ENCODE measurements at places on chromosomes 11 and 22.

- no peak for DNase-seq
Observed at GRCh38 chr22:19480173-19480568, 451 bp downstream of the CDC45 start.

- DNase-seq = no peak
Observed at GRCh38 chr11:9719566-9720289, 55.9 kb downstream of the SWAP70 start.

DNA sequence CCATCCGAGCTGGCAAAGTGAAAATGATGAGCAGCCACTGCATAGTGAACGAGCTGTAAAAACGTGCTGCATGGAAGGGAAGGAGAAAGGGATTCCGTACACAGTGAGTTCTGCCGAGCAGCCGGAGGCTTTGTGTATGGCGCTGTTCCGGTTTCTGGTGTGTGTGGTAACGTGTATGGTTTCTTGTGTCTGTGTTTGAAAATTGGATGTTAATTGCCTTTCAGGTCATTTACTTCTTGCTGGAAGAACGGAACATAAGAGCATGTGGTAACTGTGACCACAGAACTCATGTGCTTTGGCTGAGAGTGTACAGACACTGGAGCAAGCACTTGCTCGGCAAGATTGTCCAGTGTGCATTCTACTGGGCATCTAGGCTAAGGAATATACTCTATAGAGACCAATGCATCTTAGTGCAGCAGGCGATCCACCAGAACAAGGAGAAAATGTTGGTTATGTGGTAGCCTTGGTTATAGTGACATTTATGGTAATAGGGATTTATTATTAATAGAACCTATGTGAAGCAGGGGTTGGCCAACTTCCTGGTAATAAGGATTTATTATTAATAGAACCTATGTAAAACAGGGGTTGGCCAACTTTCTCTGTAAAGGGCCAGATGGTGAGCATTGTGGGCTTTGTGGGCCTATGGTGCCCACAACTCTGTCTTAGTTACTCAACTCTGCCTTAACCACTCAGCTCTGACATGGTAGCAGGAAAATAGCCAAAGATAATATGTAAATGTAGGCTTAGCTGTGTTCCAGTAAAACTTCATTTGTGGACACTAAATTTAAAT, 49.2 kb downstream of the GRAMD1B start:
- DNase-seq = no peak

- DNase-seq = no peak
Observed at GRCh38 chr11:119496997-119497396, 74.0 kb upstream of the THY1 start.

- DNase-seq = no peak
Observed at GRCh38 chr11:2320568-2321310, 18.9 kb downstream of the TSPAN32 start.

- no peak for DNase-seq
Observed at GRCh38 chr11:72244361-72245262, 636 bp upstream of the PHOX2A start.

DNA sequence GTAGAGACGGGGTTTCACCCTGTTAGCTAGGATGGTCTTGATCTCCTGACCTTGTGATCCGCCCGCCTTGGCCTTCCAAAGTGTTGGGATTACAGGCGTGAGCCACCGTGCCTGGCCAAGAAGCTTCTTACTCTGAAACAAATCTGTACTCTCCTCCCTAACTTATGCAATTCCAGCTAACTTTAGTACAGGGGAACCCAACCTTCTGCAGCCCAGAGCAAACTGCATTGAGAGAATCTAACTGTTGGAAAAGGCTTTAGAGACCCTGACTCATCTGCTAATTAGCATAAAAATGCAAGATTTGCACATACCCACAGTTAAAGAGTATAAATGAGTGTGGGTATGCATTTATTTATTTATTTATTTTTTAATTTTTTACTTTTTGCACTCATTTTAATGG, 64.8 kb downstream of the APOL5 start:
- no peak for DNase-seq

GRCh38 chr11:1062075-1062820, 12.4 kb upstream of the MUC2 start:
- DNase-seq = no peak

GRCh38 chr11:63933459-63933858, 5.3 kb upstream of the NAA40 start:
- DNase-seq = no peak

DNA sequence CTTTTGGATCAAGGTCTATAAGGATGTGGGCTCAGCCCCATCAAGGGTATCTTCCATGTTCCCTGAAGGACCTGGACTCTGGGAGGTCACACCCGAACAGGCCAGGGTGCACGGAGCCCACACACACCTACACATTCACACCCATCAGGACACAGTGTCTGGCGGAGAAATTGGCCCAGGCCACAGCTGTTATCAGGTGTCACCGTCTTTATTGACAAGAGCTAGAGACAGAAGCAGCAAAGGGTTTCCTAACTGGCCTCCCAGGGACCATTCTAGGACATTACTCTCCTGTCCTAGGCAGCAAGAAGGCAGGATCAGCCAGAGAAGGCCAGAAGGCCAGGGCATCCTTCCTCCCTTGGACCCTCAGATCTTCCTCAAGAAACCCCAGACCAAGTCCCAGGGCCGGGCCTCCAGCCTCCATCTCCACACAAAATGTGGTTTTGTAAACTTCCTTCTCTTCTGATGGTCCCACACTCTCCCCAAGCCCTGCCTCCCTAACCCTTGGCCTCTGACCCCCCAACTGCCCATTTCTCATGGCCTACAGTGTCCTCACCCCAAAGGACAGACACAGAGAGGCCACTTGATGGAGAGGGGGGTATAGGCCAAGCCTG, 8.1 kb downstream of the SSTR3 start:
- no peak for DNase-seq

- DNase-seq = no peak
Observed at GRCh38 chr11:61120706-61121191, 18.5 kb downstream of the CD5 start.

GRCh38 chr22:22960307-22960706, 72.7 kb downstream of the IGLL5 start:
- DNase-seq = no peak

- DNase-seq = no peak
Observed at GRCh38 chr11:72251614-72252013, 7.6 kb upstream of the PHOX2A start.

GRCh38 chr11:94826415-94826814, 58.3 kb downstream of the AMOTL1 start:
- no peak for DNase-seq

DNA sequence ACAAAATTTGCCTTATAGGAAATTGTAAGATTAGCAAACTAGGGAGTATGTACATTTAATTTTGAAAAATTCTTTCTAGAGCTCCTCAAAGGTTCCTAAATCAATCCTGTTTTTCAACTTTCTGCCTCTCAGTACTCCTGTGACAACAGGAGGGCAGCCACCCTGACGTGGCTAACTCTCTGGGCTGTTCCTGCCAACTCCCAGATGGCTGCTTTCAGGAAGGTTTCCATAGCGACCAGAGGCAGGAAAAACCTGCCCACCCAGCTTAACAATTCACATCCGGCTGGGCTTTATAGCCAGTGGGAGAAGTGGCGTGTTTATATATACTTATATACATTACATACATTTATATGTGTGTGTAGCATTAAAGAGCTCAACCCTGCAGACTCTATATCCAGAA, 26.5 kb downstream of the SGSM3 start:
- no peak for DNase-seq

DNA sequence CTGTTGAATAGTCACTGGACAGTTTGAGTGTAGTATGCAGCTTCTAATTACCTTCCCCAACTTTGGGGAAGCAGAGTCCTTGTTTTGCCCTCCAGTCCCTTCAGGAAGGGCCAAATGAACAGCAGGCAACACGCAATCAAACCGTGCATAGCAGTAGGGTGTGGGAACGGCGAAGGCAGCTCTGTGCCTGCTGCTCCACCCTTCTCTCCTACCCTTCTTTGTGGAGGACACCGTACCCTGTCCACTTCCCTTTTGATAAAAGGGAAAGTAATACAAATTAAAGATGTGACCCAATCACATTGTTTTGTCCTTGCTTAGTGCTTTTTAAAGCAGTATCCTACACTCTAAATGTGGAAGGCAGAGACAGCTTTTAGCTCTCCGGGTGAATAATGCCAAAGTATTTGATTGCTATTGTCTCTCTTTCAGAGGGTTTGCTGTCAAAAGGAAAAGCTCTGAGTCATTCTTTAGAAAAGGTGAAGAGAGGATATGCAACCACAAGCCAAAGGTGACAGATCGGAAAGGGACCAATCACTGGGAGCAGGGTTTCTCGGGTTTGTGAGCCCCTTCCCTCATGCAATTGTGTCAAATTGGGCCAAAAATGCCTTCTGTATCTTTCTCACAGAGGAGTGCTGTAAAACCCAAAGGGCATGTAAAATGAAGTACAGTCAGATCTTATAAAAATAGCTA, 407.3 kb upstream of the CCDC90B start:
- no peak for DNase-seq

- DNase-seq = no peak
Observed at GRCh38 chr11:110958216-110958615, 246.0 kb upstream of the ARHGAP20 start.

DNA sequence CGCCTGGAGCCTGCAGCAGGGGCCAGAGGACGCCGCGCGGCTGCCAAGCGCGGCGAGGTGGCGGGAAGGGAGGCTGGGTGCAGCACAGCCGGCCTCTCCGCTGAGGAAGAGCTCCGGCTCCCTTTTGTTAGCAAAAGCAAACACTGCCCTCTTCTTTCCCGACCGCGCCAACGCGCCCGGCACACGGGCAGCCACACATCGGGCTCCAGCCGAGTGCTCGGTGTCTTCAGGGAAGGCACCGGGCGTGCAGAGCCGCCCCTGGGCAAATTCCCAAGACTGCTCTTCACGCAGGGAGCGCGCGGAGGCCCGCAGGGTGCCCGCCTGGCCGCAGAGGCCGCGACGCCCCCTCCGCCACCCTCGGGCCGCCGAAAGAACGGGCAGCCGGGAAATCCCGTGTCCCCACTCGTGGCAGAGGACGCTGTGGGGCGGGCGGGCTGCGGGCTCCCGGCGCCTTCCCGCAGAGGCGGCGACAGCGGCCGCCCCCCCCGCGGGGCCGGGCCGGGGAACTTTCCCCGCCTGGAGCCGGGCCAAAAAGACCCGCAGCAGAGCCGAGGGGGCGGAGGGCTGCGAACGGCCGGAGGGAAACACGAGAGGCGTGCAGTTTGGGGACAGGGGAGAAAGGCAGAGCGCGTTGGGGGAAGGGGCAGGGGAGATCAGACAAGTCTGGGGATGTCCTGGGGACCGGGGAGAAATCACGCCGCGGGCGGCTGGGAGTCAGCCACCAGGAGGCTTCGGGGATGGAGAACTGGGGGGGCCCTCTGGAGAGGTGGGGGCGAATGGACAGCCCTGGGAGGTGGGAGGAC, 931 bp downstream of the CADM1 start:
- DNase-seq = no peak

DNA sequence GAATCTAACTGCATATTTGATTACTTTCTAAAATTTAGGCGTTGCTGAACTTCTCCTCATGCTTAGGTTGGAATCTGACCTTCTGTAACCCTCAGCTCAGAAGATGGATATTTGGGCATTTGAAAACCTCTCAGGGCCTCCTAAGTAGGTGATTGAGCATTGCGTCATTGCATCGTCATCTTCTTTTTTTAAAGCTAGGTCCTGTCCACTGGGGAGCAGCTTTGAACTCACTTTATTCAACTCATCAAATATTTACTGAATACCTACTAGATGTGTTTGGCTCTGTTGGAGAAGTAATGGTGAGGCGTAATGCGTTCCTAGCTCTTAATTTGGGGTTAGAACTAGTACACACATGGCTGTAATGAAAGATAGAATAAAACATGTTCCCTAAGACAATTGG, 56.8 kb downstream of the ZBTB16 start:
- DNase-seq = no peak

- DNase-seq = no peak
Observed at GRCh38 chr22:31917227-31917921, 27.0 kb upstream of the YWHAH start.

DNA sequence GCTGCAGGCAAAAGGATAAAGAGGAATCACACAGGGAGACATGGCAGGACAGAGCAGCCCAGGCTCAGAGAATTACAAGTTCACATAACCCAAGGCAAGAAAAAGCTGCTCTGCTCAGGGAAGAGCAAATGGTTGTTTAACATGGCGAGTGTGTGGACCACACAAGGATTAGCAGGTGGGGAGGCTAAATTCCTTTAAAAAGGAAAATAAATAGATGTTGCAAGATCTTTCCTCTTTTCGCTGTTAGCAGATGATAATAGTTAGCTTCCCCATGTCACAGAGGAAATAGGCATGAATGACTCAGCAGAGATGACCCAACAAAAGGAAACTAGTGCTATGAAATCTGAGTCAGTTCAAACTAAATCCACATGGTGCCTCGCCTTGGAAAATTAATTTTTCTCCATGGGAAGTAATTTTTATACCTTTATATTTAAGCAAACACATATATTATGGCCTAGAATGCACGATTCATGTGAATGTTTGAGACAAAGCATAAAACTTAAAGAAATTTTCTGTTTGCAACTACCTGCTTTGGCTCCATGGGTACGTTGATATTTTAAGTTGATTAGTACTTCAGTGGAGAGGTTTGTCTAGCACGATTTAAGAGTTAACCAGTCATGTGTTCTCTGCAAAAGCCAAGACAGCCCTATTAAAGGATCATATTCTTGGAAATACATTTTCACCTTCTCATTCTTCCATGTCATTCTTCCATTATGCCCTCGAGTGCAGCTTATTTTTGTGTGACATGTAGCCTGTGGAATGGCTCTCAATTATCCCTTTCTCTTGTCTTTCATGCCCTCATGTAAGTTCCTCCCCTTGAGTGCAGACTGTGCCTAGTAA, 38.5 kb upstream of the FJX1 start:
- no peak for DNase-seq

DNA sequence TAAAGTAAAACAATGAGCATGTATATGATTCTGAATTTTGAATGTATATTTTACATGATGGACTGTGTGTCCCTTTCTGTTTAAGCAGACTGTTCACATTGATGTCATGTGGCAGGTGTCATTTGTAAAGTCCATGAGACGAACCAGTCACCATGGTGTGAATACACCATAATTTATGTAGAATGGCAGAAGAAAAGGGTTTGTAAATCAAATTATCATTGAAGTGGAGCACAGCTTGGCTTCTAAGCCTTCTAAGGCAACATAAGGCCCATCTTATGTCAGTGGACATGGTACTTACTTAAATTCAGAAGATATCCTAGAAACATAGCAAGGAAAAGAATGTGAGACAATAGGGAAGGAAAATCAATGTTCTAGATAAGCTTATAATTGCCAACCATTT, 4.4 kb downstream of the MAP6 start:
- DNase-seq = no peak

- DNase-seq = no peak
Observed at GRCh38 chr11:75533896-75534258, 8.1 kb upstream of the GDPD5 start.

- DNase-seq = peak; percentile 32
Observed at GRCh38 chr11:120108154-120108784, 29.6 kb downstream of the TRIM29 start.

GRCh38 chr11:112863305-112863704, 97.9 kb upstream of the NCAM1 start:
- DNase-seq = no peak

- DNase-seq = no peak
Observed at GRCh38 chr22:46011627-46012181, 34.7 kb upstream of the WNT7B start.

- DNase-seq = no peak
Observed at GRCh38 chr22:17369439-17370025, at the start of gene CECR2. CECR2 (plus strand) TSS chr22:17369460; CDS start chr22:17369784, 324 bp downstream.

- no peak for DNase-seq
Observed at GRCh38 chr22:26667140-26667539, 9.8 kb downstream of the MIAT start.

Measured in stimulated activated CD8-positive, alpha-beta memory T cell treated with anti-CD3 and anti-CD28 coated beads, Interleukin-15, amount 100 ng/mL, for 1 hour (primary cell).